SJSA1 (cell line): ENCODE measurements at places on chromosomes 2 and 18.

GRCh38 chr18:67222887-67223286 is 293.6 kb downstream of the DSEL start:
- no peak for DNase-seq

GRCh38 chr2:147607379-147607778 is 237.4 kb upstream of the ACVR2A start:
- no peak for DNase-seq

- DNase-seq: no peak
These were observed 31.5 kb upstream of the SCG2 start for GRCh38 chr2:223633656-223634055.

DNA sequence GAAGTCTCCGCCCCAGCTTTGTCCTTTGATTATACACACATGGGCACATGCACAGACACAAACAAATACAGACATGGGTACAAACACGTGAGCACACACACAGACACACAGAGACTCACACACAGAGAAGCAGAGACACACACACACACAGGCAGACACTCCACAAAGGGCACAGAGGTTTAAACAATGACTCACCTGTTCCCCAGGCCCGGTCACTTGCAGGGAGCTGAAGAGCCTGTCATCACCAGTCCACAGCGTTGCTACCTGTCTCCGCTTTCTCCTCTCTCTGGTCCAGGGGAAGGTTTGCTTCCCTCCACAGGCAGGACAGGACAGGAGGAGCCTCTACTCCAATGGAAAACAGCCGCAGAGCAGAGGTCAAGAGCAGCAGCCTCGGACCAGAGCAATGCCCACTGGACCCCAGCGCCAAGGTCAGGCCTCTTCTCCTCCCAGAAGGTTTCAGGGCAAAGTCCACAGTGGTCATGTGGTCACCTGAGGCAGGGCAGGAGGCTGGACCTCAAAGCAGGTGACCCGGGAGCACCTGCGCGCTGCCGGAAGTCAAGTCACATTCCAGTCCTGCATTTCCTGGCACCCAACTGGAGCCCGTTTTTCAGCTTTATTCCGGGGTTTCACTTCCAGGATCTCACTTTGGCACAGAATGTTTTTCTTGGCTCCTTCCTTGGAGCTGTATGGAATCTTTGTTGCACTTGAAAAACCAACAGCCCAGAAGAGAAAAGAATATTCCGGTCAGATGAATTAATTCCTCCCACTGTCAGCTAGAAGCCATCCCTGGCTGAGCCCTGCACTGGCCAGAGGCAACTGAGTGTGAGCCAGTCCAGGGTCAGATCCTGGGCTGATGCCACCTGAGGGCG is at the start of gene RAB17:
Gene RAB17, minus strand, starts transcription at position 463 of the 869 bp plus-strand sequence. CDS start 4,580 bp downstream, outside the sequence.
- no peak for DNase-seq

GRCh38 chr2:217713395-217714286 is 289.2 kb downstream of the TNS1 start:
- peak; percentile 69 for DNase-seq

- no peak for DNase-seq
These were observed 1079.5 kb upstream of the CELF4 start for GRCh38 chr18:38644875-38645641.

DNA sequence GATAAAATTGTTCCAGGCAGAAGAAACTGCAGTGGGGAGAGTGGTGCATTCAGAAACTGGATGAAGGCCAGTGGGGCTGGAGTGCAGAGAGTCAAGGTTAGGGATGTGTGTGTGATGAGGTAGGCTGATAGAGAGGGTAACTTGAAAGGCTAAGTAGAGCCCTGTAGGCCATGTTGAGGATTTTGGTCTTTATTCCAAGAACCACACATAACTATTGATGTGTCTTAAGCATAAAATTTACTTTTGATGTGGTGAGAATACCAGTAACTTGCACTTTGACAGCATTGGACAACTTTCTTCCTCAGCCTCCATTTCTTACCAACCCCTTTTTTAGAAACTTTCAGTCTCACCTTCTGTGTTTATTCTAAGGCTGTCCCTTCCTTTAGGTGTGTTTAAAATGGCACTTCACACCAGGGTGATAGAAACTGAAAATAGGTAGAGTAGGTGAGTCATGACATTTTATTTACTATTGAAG is 22.6 kb downstream of the MTX2 start:
- DNase-seq: no peak

GRCh38 chr2:199603721-199604291 is 146.1 kb upstream of the SATB2 start:
- DNase-seq: no peak
